ENCODE measurements at places on chromosomes 12 and 14. TPM values are rescaled to one million over a fixed set of nuclear protein-coding genes. Genes with fewer than 3 reads are reported as not detected.

DNA sequence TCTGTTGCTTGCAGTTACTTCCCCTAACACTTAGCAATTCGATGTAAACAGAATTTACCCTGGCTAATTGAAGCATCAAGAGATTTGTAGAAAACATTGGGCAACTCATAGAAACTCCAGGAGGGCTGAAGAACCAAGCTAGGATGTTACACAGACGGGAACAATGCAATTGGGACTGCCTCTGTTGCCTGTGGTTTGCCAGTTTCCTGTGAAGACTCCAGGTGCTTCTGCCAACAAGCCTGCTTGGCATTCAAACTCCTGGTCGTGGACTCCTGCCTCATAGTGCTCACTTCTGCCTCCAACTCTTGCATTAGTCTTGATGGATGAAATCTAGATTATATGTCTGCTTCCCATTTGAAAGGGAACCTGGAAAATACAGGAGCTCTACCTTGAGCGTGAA lies 246.0 kb downstream of the BMP4 start:
- no peaks in the 10 kb centered on the region for H3K36me3 ChIP-seq
- no peak for DNase-seq
- H3K4me3 ChIP-seq, result no peak overlapping the region
- H3K27ac ChIP-seq, result no peak overlapping the region

GRCh38 chr14:51880835-51881580 lies 20.6 kb downstream of the GNG2 start:
- H3K27ac ChIP-seq, result no peak overlapping the region
- DNase-seq, result no peak
- peaks cover 62% of the 10 kb centered on the region for H3K36me3 ChIP-seq
- H3K27me3 ChIP-seq, result no peaks in the 10 kb centered on the region

GRCh38 chr14:69363055-69363454 lies 35.0 kb downstream of the ERH start:
- DNase-seq, result no peak
- H3K4me1 ChIP-seq, result peaks cover 8% of the 10 kb centered on the region
- no peaks in the 10 kb centered on the region for H3K27me3 ChIP-seq

CATSPERB gene
- 0.46 TPM for total RNA-seq

DNA sequence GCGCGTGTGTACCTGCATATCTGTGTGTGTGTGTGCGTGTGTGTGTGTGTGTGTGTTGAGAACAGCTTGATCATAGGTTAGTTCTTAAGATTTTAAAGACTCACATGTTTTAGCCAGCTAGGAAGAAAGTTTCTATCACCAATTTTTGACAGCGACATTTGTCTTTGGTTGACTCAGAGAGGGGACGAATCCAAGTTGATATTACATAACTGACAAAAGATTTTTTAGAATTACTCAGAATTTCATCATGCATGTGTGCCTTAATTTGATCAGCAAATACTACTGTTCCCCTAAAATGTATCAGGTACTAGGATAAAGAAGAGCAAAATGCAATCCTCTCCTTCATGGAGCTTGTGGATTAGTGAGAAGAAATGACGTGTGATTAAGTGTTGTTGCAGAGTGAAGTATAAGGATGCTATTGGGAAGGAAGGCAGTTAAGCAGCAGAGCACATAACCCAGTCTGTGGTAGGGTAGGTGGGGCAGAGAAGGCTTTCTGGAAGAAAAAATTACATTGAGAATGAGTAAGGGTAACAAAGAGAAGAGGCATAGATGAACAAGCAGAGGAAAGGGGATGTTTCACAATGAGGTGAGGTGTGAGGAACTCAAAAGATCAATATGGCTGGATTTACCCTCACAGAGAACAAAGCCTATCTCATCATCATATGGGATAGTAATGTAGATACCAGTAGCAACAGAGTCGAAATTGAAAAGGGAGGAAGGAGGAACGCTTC lies 77.5 kb downstream of the ELK3 start:
- DNase-seq, result no peak
- H3K4me1 ChIP-seq, result peaks cover 13% of the 10 kb centered on the region
- H3K4me3 ChIP-seq, result no peak overlapping the region
- peaks cover 75% of the 10 kb centered on the region for H3K36me3 ChIP-seq
- H3K27me3 ChIP-seq, result no peaks in the 10 kb centered on the region
- H3K27ac ChIP-seq, result peak overlapping the region; percentile 1

- H3K4me1 ChIP-seq, result no peaks in the 10 kb centered on the region
- no peak for DNase-seq
- no peak overlapping the region for H3K27ac ChIP-seq
- no peaks in the 10 kb centered on the region for H3K36me3 ChIP-seq
- H3K27me3 ChIP-seq, result peaks cover 5% of the 10 kb centered on the region
Observed at GRCh38 chr14:64799555-64799954, 80.2 kb downstream of the SPTB start.

KRT2 gene
- not detected for total RNA-seq

TROAP gene
- total RNA-seq, result 59.3 TPM

DNA sequence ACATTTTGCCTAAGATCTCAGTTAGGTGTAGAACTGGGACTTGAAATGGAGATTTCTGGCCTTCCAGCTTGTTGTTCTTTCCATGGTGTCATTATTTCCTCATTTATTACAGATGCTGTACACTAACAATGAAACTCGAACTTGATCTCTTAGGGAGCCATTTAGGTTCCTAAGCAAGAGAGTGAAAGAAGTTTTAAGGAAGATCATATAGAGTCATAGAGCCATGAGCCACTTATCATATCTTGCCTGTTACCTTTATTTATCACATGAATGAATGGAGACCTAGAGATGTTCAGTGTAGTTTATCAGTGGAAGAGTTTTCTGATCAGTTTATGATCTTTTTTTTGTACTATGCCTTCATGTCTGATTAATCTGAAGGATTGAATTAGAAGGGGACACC lies 9.9 kb downstream of the HELB start:
- DNase-seq, result no peak
- H3K36me3 ChIP-seq, result peaks cover 79% of the 10 kb centered on the region
- no peak overlapping the region for H3K27ac ChIP-seq
- H3K4me1 ChIP-seq, result peaks cover 44% of the 10 kb centered on the region
- no peaks in the 10 kb centered on the region for H3K27me3 ChIP-seq

GRCh38 chr14:94337274-94337673 lies 14.1 kb upstream of the SERPINA6 start:
- no peaks in the 10 kb centered on the region for H3K36me3 ChIP-seq
- no peak overlapping the region for H3K27ac ChIP-seq
- no peak for DNase-seq
- H3K4me1 ChIP-seq, result peaks cover 17% of the 10 kb centered on the region

SERPINA9 gene
- not detected for total RNA-seq

SLC4A8 gene
- total RNA-seq, result 1.6 TPM

DNA sequence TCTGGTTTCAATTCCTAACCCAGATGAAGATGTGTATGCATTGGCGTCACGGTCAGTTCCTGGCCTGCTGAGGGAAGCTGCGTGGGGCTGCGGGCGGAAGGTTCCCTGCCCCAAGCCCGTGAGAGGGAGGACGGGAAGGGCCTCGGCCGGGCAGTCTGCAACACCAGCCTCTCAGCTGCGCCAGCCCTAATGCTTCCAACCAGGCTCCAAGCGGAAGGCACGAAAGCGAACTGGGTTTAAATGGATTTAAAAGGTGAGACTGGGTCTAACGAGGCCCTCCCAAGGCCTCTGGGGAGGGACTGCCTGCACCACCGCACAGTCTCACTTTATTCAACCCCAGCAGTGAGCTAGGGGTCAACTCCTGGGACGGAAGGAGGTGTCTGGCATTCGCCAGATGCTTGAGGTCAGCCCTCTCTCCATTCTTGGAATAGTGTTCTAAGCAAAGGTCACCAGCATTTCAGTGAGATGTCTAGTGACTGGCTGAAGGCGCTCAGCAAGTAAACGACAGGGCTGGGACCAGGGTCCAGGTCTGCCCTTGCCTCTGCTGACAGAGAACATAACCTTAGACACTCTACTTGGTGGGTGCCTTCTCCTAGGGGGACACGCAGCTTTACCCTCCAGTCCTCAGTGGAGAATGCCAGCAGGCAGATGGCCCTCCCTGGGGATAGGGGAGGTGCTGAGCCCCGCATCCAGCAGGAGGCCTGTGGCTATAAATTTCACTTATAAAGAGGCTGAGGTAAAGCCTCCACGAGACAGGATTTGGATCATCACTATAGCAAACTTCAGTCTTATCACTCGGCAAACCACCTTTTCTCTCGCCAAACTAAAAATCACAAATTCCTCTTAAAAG lies 92.2 kb downstream of the PIWIL1 start:
- DNase-seq, result no peak
- H3K27me3 ChIP-seq, result no peaks in the 10 kb centered on the region
- no peak overlapping the region for H3K27ac ChIP-seq
- H3K4me1 ChIP-seq, result no peaks in the 10 kb centered on the region
- H3K36me3 ChIP-seq, result no peaks in the 10 kb centered on the region

- no peak overlapping the region for H3K27ac ChIP-seq
- DNase-seq, result no peak
- H3K36me3 ChIP-seq, result no peaks in the 10 kb centered on the region
- H3K4me3 ChIP-seq, result no peak overlapping the region
- peaks cover 2% of the 10 kb centered on the region for H3K4me1 ChIP-seq
Observed at GRCh38 chr14:23513818-23514643, 37.5 kb downstream of the ZFHX2 start.

DNA sequence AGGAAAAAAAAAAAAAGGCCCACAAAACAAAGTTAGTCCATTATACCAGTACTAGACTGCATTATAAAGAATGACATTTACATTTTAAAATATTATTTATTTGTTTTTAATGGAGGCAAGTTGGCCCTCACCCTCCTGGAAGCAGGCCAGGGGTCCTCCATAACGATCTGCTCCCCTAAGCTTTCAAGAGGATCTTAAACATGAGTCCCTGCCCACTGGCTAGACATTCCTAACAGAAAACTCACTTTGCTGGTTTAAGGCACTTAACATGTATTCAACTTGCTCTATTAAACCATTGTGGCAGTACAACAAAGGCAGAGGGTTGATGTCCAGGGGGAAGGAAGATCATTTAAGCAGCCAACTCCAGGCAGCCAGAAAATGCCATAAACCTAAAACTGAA lies 111.4 kb downstream of the STXBP6 start:
- H3K4me1 ChIP-seq, result no peaks in the 10 kb centered on the region
- H3K27me3 ChIP-seq, result no peaks in the 10 kb centered on the region
- H3K4me3 ChIP-seq, result no peak overlapping the region
- no peak for DNase-seq
- H3K27ac ChIP-seq, result no peak overlapping the region
- H3K36me3 ChIP-seq, result no peaks in the 10 kb centered on the region
